Right ventricle myocardium superior (tissue), 1 donor: ENCODE measurements at places on chromosomes 5 and 9. TPM values are rescaled to one million over a fixed set of nuclear protein-coding genes. Genes with fewer than 3 reads are reported as not detected.

The GTF3C4 gene
- 7.6 TPM for total RNA-seq

The AFAP1L1 gene
- total RNA-seq, result 42.2 TPM

The INSL6 gene
- not detected for total RNA-seq

The SLC6A7 gene
- not detected for total RNA-seq

The UBQLN1 gene
- total RNA-seq, result 74.6 TPM

The PCDHGA7 gene
- total RNA-seq, result 7.7 TPM

The CCIN gene
- total RNA-seq, result not detected

The FOXD4L3 gene
- not detected for total RNA-seq

The RASGEF1C gene
- 0.59 TPM for total RNA-seq

The FGF10 gene
- total RNA-seq, result 1.6 TPM

The IRGM gene
- total RNA-seq, result not detected

The SV2C gene
- not detected for total RNA-seq

The ADRA1B gene
- 1.5 TPM for total RNA-seq

The SMIM33 gene
- not detected for total RNA-seq

The THBS4 gene
- total RNA-seq, result 24.6 TPM

The BAAT gene
- total RNA-seq, result 0.08 TPM

The BARHL1 gene
- not detected for total RNA-seq

The CYSTM1 gene
- 58.3 TPM for total RNA-seq

The FOXD4L4 gene
- total RNA-seq, result not detected

The FAM169A gene
- total RNA-seq, result 3.0 TPM

The LURAP1L gene
- 2.2 TPM for total RNA-seq

The CCDC69 gene
- 178 TPM for total RNA-seq

The GARNL3 gene
- 12.6 TPM for total RNA-seq

The C6 gene
- total RNA-seq, result 90.3 TPM

The SLC6A19 gene
- not detected for total RNA-seq

The PKD2L2 gene
- 0.48 TPM for total RNA-seq

The PRSS3 gene
- not detected for total RNA-seq

The DOCK8 gene
- total RNA-seq, result 3.4 TPM

The MAP1B gene
- total RNA-seq, result 49.7 TPM

The SLC34A3 gene
- not detected for total RNA-seq

The SH3GL2 gene
- not detected for total RNA-seq

The GABRA1 gene
- not detected for total RNA-seq

The CACFD1 gene
- 12.9 TPM for total RNA-seq

The LPAR1 gene
- 12.7 TPM for total RNA-seq

The PDCD1LG2 gene
- 2.4 TPM for total RNA-seq

The TBC1D13 gene
- 16.6 TPM for total RNA-seq

The PRUNE2 gene
- 1.3 TPM for total RNA-seq

The PHF24 gene
- total RNA-seq, result 0.19 TPM

The GPR151 gene
- total RNA-seq, result not detected

The LRRC70 gene
- total RNA-seq, result 1.2 TPM

The IL7R gene
- total RNA-seq, result 0.67 TPM

The EGFLAM gene
- 9.1 TPM for total RNA-seq
